ENCODE measurements at places on chromosomes 6 and 20.

DNA sequence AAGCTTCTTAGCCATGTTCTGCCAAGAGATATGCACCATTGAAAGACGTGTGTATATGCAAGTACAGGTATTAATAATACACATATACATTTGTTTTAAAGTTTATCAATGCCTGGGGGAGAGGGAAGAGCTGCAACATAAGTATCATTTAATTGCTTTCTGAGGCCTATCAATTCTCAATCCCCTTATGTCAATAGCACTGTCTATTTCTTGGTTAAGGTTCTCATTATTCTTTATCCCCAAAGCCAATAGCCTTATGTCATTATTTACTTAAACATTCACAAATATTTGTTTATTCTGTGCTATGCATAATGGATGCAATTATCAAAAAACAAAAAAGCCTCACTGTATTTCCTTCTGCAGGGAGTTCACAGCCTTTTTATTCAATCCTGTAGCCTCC lies 350.3 kb upstream of the KCNQ5 start:
- no peak for DNase-seq

DNA sequence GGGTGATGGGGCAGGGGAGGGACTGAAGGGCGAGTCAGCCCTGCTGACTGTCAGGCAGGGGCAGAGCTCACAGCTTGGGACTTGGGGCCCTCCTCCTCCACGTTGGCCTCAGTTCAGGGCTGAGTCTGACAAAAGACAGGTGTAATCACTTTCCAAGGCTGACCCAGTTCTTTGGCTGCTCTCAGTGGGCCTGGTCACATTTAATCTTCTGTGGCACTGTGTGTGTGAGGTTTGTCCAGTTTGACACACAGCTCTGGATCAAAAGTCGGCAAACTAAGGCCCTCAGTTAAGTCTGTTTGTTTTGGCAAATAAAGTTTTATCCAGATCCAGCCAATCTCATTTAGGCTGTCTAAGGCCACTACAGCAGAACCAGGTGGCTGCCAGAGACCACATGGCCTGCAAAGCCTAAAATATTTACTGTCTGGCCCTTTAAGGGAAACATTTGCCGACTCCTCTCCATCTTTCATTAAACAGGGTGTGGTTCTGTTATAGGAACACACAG lies 5.1 kb upstream of the MAP1LC3A start:
- no peak for DNase-seq

DNA sequence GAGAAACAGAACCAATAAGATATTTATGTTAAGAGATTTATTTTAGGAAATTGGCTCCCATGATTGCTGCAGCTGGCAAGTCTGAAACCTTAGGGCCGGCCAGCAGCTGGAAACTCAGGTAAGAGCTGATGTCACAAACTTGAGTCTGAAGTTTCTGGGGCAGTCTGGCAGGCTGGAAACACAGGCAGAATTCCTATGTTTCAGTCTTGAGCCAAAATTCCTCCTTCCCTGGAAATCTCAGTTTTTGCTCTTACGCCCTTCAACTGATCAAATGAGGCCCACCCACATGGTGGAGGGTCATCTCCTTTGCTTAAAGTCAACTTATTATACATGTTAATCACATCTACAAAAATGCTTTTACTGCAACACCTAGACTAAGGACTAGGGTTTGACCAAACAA lies 184.1 kb downstream of the SOD2 start:
- DNase-seq = no peak

DNA sequence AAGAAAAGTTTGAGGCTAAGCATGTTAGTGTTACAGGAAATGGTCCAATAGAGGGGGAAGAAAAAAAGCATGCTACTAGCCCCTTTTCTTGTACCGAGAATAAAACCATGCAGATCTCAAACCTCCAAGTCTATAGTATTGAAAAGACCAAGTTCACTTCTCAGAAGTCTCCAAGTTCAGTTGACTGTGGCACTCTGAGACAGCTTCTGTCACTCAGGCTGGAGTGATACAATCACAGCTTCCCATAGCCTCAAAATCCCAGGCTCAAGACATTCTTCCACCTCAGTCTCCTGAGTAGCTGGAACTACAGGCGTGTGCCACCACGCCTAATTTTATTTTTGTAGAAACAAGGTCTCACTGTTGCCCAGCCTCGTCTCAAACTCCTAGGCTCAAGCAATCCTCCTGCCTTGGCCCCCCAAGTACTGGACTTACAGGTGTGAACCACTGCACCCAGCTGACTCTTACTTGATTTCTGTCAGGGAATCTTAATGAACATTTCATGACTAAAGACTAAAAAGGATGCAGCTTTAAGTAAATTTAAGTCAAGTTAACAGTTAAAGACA lies 16.2 kb downstream of the C6orf62 start:
- DNase-seq = no peak

GRCh38 chr6:114247101-114247500 lies 95.7 kb downstream of the HS3ST5 start:
- no peak for DNase-seq
